Tongue (tissue), 3 donors: ENCODE measurements at places on chromosomes 16 and 17. TPM values are rescaled to one million over a fixed set of nuclear protein-coding genes. Genes with fewer than 3 reads are reported as not detected.

Gene ZSCAN10
- total RNA-seq, result not detected

Gene HOXB4
- 0.92 TPM for total RNA-seq

Gene G6PC1
- not detected for total RNA-seq

Gene RHBDL3
- total RNA-seq, result 1.6 TPM

Gene NMT1
- total RNA-seq, result 75.8 TPM

Gene FOXN1
- total RNA-seq, result 0.21 TPM

Gene NME1
- 30.7 TPM for total RNA-seq

Gene UNC45B
- 193 TPM for total RNA-seq

Gene SRL
- 445 TPM for total RNA-seq

Gene MMP25
- 0.41 TPM for total RNA-seq

Gene ABCA10
- total RNA-seq, result 33.5 TPM

Gene TBC1D3D
- 2.1 TPM for total RNA-seq

Gene CCL7
- total RNA-seq, result not detected

Gene MRPL38
- total RNA-seq, result 62.1 TPM

Gene CES5A
- total RNA-seq, result not detected

Gene TEDC2
- 3.4 TPM for total RNA-seq

Gene CYGB
- 12.2 TPM for total RNA-seq

Gene SPNS3
- 1.1 TPM for total RNA-seq

Gene C16orf74
- total RNA-seq, result 14.5 TPM

Gene EVI2B
- 1.2 TPM for total RNA-seq

Gene GAS2L2
- total RNA-seq, result not detected

Gene ZNF821
- 6.6 TPM for total RNA-seq

Gene SLC6A4
- total RNA-seq, result 0.72 TPM

Gene TNFSF13
- total RNA-seq, result 6.6 TPM

Gene TBC1D24
- 20.4 TPM for total RNA-seq

Gene ENPP7
- not detected for total RNA-seq

Gene SENP3
- 36.8 TPM for total RNA-seq

Gene ALOX12B
- total RNA-seq, result 0.72 TPM

Gene TERB1
- 0.41 TPM for total RNA-seq

Gene FOXL1
- 1.8 TPM for total RNA-seq

Gene LRRC37A3
- 7.9 TPM for total RNA-seq

Gene KRTAP9-2
- not detected for total RNA-seq

Gene LGALS9B
- 4.7 TPM for total RNA-seq
